ENCODE measurements at places on chromosomes 5 and 9. TPM values are rescaled to one million over a fixed set of nuclear protein-coding genes. Genes with fewer than 3 reads are reported as not detected.

The COX7C gene
- 309 TPM for polyA plus RNA-seq

DNA sequence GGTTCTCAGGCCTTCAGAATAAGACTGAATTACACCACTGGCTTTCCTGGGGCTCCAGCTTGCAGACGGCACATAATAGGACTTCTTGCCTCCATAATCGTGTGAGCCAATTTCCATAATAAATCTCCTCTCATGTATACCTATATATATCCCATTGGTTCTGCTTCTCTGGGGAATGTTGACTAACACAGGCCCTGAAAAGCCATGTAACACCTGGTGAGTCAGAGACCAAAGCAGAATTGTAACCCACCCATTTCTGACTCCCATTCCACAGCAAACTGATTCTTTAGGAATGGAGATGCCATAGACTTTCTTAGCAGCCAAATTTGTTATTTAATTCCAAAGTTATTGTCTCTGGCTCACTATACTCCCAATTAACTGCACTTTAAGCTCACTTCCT, 85.4 kb upstream of the AGXT2 start:
- no peak for DNase-seq

GRCh38 chr9:84500826-84501225, 160.3 kb upstream of the SLC28A3 start:
- DNase-seq: no peak

DNA sequence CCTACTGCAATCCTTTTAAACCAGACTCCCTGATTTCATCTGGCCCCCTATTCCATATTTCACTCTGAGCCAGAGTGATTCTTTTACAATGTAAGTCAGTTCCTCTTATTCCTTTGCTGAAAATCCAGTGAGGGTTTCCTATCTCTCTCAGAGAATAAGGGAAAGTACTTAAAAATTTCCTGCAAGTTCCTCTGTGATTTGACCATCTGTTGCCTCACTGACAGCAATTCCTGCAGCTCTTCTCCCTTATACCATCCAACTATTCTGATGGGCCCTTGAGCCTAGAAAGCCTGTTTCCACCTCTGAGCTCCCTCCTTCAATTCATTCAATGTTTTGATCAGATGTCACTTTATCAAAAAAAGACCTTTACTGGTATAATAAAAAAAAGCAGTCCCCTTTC, 317.1 kb upstream of the CCNH start:
- DNase-seq: no peak

DNA sequence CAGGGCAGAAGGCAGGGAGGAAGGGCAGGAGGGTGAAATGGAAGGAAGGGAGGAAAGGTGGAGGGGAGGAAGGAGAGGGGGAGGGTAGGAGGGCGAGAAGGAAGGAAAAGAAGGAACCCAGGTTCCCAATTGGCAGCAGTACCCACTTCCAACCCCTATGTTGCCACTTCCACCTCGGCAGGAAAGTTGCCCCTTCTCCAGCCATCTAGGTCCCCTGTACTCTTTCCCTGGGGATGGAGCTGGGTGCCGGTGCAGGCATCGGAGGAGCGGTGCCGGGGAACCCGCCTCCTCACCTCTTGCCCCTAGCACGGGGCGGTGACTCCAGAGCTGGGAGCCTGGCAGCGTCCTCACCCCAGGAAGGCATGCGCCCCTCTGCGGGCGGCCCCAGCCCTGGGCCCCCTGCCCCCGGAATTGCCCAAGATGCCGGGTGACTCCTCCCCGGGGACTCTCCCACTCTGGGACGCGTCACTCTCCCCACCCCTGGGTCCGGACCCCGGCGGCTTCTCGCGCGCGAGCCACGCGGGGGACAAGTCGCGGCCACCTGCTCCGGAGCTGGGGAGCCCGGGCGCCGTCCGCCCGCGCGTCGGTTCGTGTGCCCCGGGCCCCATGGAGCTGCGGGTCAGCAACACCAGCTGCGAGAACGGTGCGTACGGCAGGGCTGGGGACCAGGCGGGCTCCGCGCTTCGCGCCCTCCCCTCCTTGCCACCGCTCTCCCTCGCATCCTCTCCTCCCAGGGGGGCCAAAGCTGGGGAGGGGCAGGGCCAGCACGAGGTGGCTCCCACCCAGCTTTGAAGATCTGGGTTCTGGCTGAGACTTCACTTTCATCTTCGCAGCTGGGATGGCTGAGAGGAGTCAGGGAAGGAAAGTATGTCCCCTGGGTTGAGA, at the start of gene NIPAL4:
TSS of gene NIPAL4 (plus strand) at position 499 of the 885 bp plus-strand sequence. CDS start at position 607, 108 bp downstream.
- DNase-seq: no peak

DNA sequence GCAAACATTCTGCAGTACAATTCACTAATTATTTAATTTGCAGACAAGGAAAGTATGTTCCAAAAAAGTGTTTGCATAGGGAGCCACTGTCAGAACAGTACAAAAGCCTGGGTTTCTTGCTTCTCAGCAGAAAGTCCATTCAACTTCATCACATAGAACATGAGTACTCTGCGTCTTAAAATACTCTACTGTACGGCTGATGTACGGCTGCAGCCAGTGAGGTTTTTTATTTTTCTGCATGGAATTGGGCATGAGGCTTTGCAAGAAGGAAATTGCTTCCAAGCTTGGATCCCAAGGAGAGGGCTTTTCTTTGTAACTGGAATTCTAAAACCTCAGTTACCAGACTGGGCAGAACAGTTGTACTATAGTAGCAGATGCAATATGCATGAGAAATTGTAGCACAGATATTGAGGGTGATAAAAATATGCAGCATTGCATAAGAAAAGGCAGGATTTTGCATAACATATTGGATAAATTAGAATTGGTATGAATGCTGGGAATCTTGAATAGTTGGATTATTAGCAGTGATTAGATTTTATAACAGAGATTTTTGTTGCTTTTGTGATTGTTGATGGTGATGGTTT, 178.1 kb upstream of the CDH9 start:
- no peak for DNase-seq

The FCN1 gene
- not detected for polyA plus RNA-seq

The IFNA1 gene
- polyA plus RNA-seq: not detected

The PCDHB10 gene
- polyA plus RNA-seq: 0.18 TPM

The ZNF658 gene
- polyA plus RNA-seq: 2.0 TPM

- no peak for DNase-seq
Observed at GRCh38 chr5:90071656-90072055, 337.9 kb downstream of the CETN3 start.

Data from BJ (cell line).